ENCODE measurements at places on chromosomes 3 and 15.
A peak's percentile ranks its signal among the peaks of the same experiment; 100 is the strongest.

GRCh38 chr15:42285034-42285433, 11.8 kb upstream of the TMEM87A start:
- no peak for DNase-seq

- no peak for DNase-seq
Measured at GRCh38 chr3:154188846-154189245, 67.7 kb downstream of the ARHGEF26 start.

DNA sequence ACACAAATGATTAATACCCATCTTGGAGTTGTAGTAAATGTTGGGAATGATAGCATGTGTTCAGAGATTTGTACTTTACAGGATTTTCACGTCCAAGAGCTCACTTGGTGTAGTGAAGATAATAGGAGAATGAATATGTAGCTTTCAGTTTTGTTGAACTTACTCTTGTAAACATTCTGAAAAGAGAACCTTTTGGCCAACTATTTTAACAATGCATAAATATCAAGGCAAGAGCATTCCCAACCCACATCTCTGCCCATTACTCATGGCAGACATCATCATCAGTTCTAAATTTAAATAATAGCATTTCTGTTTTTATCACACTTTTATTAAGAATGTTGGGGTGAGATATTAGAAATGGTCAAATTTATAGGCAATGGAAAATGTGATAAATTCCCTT, 465.2 kb upstream of the TPRG1 start:
- no peak for DNase-seq

GRCh38 chr15:90191794-90192509, 9.2 kb upstream of the SEMA4B start:
- DNase-seq = no peak

- DNase-seq = no peak
Measured at GRCh38 chr15:66019826-66020398, 150.6 kb downstream of the RAB11A start.

GRCh38 chr15:101296418-101297405, 1.7 kb upstream of the SNRPA1 start:
- no peak for DNase-seq

DNA sequence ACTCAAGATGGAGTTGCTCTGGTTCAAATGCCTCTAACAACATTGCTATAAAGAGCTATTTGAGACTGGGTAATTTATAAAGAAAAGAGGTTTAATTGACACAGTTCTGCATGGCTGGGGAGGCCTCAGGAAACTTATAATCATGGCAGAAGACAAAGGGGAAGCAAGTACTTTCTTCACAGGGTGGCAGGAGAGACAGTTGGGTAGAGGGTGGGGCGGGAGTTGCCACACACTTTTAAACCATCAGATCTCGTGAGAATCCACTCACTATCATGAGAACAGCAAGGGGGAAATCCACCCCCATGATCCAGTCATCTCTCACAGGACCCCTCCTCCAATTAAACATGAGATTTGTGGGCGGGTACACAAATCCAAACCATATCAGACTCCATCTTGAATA, 30.7 kb downstream of the MAP2K5 start:
- DNase-seq = no peak

- DNase-seq = peak; percentile 28
Measured at GRCh38 chr3:39291903-39292329, 12.1 kb upstream of the CX3CR1 start.

DNA sequence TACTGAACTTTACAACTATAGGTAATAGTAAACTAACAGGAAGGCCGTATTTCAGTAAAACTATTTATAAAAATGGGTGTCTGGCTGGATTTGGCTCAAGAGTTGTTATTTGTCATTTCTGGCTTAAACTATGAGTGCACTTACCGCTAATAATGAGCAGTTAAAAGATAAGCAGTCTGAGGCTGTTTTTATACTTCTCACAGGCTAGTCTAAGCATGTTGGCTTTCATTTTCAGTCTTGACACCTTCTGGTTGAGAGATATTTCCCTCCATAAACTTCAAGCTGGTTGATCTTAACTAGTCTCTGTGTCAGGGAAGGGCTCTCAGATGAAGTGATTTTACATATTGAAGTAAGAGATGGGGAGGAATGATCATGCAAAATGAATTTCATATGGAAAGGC, 96.1 kb downstream of the RSRC1 start:
- DNase-seq = no peak

DNA sequence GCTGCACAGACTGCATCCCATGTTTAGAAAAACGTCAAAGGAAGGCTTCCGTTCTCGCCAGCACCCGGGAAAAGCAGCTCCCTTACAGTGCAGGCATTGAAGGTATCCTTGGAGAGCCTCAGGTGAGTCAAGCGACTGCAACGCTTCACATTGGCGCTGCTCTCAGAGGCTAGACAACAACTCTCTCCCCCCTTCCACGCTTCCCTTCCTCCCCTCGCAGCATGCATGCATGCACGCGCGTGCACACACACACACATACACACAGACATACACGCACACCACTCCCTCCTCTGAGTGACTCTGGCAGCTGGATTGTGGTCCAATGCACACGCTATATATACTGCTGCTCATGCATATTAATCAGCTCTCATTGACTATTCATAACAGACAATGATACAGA, 191.1 kb downstream of the PDZRN3 start:
- no peak for DNase-seq

DNA sequence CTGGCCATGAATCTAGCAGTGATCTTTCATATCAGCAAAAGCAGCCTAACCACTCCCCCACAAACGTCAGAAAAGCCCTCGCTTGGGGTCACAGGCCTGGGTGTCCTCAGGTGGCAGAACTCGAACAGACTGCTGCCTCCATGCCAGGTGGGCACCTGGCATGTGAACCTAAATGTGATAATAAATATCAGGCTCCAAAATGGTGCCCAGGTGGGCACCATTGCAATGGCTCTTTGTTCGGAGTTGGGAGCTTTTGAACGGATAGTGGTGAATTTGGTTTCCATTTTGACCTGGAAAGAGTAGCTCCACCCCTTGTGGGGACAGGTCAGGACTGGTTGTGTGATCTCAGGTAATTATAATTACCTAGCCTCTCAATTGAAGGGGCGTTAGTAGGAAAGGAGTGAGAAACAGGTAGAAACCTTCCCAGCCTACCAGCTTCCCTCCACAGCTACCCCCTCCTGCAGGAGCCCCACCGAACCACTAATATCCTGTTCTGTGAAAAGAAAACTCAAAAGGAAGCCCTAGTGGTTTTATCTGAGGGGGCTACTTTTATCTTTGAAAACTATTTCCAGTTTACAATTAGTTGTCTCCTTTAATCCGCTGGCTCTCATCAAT, 18.1 kb downstream of the MYO1E start:
- DNase-seq = peak; percentile 73

DNA sequence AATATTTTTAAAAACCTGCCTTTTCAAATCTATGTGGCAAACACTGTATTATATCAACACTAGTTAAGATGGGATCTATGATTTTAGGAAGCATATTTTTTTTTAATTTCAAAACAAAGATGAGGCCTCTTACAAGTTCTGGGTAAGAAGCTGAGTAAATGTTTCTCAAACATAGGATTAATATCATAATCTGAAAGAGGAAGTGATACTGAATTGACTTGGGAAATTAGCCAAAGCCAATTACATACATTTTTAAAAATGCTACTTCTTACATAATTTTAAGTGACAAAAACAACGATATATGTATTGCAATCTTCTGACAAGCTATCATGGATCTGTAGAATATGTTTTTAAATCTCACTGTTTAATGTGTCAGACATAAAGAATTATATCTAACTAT, 135.1 kb upstream of the UBP1 start:
- DNase-seq = no peak

DNA sequence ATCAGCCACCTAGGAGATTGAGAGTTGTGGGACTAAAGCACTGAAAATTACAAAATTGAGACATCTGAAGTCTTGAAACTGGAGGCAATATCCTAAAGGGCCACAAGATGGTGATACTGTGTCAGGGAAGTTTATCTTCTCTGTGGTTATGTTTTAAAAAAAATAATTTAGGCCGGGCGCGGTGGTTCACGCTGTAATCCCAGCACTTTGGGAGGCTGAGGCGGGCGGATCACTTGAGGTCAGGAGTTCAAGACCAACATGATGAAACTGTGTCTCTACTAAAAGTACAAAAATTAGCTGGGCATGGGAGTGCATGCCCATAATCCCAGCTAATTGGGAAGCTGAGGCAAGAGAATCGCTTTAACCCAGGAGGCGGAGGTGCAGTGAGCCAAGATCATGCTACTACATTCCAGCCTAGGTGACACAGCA, 17.9 kb upstream of the NIT2 start:
- DNase-seq = peak; percentile 15

GRCh38 chr15:91534235-91534634, 319.3 kb upstream of the SLCO3A1 start:
- no peak for DNase-seq

- no peak for DNase-seq
Measured at GRCh38 chr3:177144922-177145321, 52.4 kb downstream of the TBL1XR1 start.

- DNase-seq = no peak
Measured at GRCh38 chr3:128917291-128917690, 37.9 kb downstream of the ACAD9 start.

DNA sequence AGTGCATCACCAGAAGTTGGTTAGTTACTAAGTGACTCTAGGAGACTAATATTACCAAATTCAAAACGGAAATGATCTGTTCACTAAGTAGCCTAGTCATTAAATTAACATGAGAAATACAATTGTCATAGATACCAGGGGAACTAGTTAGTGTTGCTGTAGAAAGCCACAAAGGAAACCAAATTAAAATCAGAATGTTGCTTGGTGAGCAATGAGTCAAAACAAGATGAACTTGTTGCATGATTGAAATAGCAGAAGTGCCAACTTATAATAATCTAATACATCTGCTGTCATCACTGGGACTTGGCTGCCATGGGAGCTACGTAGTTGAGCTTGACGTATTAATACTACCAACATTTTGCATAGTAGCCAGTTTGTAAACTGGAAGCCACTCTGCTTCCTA, 458.1 kb downstream of the DIPK2A start:
- no peak for DNase-seq

Data from iPS DF 19.7 (cell line).